ENCODE measurements at places on chromosomes 12 and 14. TPM values are rescaled to one million over a fixed set of nuclear protein-coding genes. Genes with fewer than 3 reads are reported as not detected.

The CPNE6 gene
- not detected for total RNA-seq

GRCh38 chr12:449203-449602 is 10.5 kb upstream of the B4GALNT3 start:
- DNase-seq, result no peak

- no peak for DNase-seq
Measured at GRCh38 chr14:31286456-31287293, 79.1 kb upstream of the HECTD1 start.

GRCh38 chr12:20044351-20044750 is 324.0 kb upstream of the PDE3A start:
- no peak for DNase-seq

The ARHGEF25 gene
- not detected for total RNA-seq

DNA sequence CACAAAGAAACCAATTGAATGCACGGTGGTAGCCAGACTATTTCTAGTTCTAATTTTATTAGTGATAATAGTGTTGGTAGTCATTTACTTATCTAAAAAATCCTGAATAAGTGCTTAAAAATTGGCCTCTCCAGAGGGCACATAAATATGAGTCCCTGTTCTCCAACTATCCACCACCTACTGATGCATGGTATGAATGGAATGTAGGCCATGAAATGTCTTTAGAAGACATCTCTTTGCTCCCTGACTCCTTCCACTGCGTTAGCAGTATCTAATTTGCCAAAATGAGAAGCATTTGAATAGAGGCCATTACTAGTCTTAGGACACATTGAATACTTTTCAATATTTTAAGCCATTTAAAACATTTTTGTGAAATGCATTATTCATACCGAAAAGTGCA is 261.7 kb downstream of the LRFN5 start:
- DNase-seq, result no peak

DNA sequence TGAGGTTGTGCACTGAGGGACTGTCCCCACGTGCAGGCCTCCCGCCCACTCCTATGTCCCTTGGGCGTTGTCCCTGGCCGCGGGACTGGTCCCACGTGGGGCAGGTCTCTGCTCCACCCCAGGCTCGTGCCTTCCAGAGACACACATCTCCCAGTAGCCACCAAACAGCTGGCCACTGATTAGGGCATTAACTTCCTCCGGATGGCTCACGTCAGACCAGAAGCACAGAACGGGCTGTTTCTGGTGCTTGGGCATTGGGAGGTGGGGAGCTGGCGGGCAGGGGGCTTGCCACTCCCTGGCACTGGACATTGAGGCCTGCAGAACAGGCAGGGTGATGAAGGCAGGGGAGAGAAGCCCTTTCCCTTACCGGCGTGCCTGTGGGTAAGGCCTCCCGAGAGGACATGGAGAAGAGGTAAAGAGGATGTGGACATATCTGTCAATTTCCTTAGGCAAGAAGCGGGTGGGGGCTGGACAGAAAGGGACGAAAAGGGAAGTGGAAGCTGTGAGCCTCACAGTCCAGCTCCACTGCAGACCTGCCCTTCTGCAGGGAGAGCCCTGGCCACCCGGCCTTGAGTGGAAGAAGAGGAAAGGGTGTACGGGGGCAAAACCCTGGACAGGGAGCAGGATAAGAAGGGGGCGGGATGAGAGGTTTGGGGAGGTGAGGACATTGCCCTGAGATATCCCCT is 101.2 kb downstream of the NINJ2 start:
- no peak for DNase-seq
